ENCODE measurements at places on chromosomes 16 and 17.

DNA sequence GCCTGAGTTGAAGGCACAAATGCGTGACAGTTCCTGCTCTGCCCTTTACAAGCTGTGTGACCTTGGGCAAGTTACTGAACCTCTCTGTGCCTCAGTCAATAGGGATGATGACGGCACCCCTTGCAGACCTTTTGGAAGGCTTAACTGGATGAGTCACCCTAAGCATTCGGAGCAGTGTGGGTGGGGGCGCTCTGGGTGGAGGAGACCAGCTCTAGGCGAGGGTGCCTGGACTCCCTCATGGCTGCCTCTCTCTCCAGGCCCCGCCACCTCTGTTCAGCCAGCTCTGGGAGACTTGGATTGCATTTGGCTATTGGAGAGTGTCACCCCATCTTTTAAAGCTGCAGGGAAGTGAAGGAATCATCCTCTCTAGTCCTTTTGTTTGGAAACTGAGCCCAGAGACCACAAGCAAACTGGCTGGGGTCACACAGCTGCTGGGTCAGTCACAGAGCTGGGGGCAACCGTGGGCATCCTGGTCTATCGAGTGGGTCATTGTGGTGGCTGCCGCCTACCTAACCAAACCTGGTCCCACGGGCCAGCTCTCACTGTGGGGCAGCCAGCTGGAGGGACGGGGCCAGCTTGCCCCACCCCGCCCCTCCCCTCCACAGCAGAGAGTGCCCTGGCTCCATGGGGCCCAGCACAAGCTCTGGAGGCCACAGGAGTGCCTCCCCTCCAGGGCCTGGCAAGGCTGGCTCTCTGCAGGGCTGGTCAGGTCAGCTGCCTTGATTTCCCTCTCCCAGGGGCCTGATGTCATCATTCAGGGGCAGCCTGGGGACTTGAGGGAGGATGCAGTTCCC lies 20.2 kb upstream of the GSE1 start:
- no peak for DNase-seq

DNA sequence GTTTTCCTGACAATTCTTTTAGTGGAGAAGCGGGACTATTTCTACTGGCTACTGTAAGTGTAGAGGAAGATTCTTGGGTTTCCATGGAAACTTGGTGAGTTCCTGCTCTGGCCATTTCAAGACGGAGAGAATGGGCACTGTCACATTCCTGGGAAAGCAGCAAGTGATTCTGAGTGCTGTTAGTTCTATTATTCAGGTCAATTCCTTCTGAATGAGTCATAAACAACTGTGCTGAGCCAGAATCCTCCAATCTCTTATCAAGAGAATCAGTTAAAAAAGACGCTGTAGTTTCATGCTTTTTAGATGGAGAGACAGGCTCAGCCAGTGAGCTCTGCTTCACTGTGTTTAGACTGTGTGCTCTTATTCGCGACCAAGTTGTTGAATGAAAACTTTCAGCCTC lies 19.6 kb downstream of the AKAP10 start:
- DNase-seq: no peak

DNA sequence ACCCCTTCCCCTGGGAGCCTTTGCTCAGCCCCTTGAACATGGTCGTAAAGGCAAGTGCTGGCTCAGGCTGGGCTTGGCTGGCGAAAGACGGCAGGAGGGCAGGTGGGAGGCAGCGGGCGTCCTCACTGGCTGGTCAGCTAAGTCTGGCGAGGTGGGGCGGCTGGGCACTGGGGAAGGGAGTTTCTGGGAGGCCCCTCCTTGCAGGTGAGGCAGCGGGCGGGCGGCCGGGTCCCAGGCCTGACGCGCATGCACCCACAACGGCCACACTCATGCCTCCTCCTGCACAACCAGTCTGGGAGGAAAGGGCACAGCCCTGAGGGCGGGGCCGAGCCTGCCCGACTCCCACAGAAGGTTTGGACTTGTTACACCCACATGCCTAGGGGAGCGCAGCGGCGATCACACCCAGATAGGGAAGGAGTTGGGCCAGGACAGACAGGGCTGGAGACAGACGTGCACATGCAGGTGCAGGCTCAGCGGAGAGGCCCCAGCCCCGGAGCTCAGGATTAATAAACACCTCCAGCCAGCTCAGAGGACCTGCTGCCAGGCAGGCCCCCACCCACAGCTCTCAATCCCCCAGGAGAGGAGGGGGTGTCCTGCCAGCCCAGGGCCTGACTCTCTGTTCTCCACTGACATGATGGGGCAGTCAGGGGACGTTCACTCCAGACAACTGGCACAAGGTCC lies at the start of gene EVPL:
EVPL (minus strand) TSS at position 148 of the 681 bp plus-strand sequence; CDS start at position 40, 108 bp downstream.
- no peak for DNase-seq

DNA sequence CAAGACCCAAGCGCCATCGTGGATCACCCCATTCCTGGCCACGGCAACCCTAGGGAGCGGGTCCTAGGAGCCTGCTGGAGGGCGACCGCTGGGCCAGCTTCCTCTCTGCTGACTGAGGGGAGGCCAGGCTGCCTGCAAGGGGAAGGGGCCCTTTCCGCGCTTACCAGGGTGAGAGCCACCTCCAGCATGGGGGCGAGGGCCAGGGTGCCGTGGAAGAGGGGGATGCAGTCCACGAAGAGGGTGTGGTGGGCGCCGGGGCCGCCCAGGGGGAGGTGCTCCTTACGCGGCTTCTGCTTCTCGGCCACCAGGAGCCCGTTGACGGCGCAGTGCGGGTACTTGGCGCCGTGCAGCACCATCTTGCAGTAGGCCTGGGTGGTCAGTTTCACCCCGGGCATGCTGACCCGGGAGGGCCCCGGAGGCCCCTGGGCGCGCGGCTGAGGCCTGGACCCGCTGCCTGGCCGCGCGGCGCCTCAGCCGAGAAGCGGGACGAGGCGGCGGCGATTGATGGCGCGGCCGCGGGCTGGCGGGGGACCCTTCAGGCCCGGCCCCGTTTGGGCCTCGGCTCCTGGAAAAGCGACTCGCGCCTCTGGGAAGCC lies 345 bp downstream of the EMC8 start:
- DNase-seq: no peak

GRCh38 chr16:26747760-26748159 lies 319.0 kb upstream of the C16orf82 start:
- DNase-seq: no peak

DNA sequence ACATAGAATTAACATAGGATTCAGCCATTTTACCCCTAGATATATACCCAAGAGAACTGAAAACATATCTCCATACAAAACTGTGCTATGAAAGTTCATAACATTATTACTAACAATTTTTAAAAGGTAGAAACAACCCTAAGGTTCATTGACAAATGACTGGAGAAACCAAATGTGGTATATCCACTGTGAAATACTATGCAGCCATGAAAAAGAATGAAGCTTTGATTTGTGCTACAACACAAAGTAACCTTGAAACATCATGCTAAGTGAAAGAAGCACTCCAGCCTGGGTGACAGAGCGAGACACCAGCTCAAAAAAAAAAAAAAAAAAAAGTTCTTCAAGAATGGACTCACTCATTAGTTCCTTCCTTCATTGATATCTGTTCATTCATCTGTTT lies 580 bp downstream of the CD300LD start:
- DNase-seq: no peak

GRCh38 chr16:87955302-87956097 lies 4.3 kb downstream of the BANP start:
- no peak for DNase-seq
